Trophoblast cell (in vitro differentiated cells and primary cell): ENCODE measurements at places on chromosomes 4 and X.
A peak's percentile ranks its signal among the peaks of the same experiment; 100 is the strongest.

GRCh38 chr4:83305187-83305586 lies 20.6 kb upstream of the COQ2 start:
- DNase-seq: no peak

GRCh38 chr4:116639070-116639577 lies 446.3 kb downstream of the TRAM1L1 start:
- no peak for DNase-seq

DNA sequence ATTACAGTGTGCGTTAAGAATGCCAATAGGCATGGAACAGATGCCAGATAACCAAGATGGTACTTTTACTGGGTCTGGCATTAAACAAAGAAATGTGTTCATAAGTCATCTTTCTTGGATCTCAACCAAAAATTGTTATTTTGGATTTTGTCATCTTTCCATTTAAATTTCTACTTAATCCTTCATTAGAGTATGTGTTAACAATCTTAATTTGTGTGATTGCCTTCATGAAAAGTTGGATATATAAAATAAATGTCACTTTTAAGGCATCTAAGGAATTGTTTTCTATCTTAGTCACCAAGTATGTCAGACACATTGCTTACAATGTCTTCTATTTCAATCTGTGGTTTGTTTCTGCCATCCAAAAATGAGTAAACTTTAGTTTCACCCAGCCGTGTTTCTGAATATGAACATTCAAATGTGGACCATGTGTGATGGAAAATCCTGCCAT lies 87.5 kb downstream of the PALLD start:
- no peak for DNase-seq

GRCh38 chrX:23822397-23822796 lies 39.4 kb downstream of the SAT1 start:
- no peak for DNase-seq

- no peak for DNase-seq
Measured at GRCh38 chr4:18973296-18973695, 951.7 kb upstream of the LCORL start.

DNA sequence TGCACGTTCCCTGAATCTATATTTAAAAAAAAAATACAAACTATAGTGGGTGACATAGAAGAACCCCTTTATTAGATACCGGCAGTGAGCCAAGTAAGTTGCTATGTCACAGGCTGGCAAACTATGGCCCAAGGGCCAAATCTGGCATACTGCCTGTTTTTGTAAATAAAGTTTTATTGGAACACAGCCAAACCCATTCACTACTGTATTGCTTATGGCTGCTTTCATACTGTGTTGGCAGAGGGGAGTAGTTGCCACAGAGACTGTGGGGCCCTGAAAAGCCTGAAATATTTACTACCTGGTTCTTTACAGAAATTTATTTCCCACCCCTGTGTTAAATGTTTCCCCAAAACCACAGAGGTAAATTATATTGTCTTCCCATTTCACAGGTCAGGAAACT lies 71.2 kb upstream of the EGFL6 start:
- DNase-seq: no peak

DNA sequence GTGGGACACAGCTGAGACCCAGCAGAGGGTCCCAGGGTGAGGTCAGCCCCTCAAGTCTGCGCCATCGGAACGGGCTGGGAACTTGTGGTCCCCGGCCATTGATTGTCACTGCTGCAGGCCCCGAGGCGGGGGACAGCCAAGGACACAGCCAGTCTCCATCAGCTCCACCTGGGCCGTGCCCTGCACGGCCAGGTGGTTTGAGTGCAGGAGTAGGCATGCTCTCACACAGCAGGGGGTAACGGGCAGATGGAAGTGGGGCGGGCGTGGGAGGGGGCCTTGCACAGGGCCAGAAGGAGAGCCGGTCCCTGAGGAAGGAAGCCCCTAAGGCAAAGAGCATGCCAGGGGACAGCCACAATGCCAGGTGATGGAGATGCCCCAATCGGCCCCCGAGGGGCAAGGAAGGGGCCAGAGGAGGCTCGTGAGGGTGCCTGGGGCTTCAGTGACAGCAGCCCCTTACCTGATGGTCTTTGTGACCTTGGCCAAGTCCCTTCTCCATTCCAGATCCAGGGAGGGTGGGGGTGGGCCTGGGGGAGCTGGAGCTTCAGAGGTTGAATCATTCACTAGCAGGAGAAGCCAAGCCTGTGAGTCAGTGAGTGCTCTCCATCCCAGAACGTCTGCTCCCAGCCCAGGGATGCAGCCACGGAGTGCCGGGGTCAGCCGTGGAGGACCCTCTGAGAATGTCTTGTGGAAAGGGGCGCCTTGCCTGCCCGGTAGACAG lies 2.3 kb downstream of the ATP2B3 start:
- no peak for DNase-seq

DNA sequence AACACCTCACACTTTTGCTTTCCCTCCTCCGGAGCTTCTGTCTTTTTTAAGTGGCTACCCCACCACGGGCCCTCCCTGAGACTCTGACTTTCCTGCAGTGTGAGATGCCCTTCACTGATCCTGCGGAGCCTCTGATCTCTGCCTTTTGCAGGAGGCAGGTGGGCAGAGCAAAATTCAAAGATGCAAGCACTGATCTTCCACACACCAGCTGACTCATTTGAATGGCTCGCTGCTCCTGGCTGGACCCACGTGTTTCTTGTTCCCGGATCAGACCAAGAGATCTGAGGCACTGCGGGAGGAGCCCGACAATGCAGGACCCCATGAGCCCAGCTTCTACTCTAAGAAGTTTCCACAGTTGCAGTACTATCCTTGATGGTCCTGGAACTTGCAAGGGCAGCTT lies 1607.9 kb upstream of the TENM3 start:
- DNase-seq: peak; percentile 3

DNA sequence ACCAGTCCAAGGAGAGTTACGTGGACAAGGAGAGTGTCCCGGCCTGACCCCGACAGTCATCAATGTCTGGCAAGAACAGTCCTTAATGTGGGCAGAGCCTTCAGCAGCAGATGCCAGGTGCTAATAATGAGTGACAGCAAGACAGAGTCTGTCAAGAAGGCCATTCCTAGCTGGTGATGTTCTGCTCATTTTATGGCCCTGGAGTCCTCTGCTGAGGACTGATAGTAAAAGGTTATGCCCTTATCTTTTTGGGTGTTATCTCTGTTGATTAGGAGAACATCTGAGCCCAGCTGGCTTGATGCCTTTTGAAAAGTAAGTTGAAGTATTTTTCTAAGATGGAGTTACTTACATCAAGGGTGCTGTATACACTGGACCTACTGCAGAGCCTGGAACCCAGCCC lies 67.3 kb downstream of the SLC34A2 start:
- peak; percentile 5 for DNase-seq

DNA sequence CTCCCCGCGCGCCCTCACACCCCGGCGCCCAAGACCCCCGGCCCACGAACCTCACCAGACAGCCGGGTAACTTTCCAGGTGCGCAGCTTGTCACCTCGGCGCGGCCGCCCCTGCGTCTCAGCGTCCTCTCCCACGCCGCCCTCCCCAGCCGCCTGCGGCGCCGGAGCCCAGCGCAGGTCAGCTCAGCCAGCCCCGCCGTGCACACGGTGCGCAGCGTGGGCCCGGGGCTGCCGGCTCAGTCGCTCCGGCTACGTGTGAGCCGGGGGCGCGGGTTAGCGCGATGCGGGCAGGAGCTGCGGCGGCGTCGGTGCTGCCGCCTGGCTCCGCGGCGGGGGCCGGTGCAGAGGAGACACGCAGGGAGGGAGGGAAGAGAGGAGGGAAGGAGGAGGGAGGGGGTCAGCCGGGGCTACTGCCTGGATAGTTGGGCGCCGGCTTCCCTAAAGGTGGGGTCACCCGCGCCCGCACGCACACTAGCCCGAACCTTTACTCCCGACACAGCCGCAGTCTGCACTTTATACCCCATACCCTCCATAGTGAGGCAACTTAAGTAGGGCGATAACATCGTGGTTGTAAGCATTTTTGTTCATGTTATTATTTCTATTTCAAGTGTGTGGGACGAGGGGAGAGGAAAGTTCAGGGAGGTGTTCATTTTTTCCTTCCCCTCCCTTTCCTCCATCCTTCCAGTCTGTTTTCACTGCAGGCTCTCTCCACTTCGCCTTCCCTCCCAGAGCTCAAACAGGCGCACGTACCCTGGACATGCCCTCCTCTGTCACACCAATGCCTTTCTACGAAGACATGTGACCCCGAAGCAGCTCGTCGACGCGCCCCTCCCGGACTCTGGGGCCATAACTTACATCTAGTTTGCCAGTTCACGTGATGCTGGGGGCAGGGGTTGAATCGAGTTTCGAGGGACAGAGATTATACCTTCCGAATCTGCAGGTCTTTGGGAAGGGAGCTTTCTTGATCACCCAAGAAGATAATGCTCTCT lies at the start of gene PRKG2:
PRKG2 (minus strand) TSS at position 342 of the 988 bp plus-strand sequence. CDS start 10,175 bp downstream, outside the sequence.
- peak; percentile 33 for DNase-seq

DNA sequence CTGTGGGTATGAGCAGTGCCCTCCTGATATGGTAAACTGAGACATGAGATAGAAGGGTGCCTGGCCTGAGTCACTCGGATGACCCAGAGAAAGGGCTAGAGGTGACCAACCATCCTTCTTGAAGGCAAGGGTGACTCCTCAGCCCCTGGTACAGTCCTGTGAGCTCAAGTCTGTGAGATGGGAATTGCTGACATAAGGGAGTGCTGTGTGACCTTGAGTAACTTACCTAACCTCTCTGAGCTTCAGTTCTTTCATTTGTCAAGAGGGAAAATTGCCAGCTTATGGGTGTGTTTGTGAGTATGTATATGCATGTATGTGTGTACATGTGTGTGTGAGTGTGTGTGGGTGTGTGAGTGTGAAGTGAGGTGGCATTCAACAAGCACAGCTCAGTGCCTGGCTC lies 210.4 kb upstream of the PSAPL1 start:
- DNase-seq: no peak
